ENCODE measurements at places on chromosomes 7 and 10. TPM values are rescaled to one million over a fixed set of nuclear protein-coding genes. Genes with fewer than 3 reads are reported as not detected.

Gene AKR1C3
- polyA plus RNA-seq: 63.1 TPM

Gene ZNF804B
- polyA plus RNA-seq: 0.40 TPM

Gene GIMAP5
- 5.9 TPM for polyA plus RNA-seq

Gene SFTPA1
- polyA plus RNA-seq: not detected

Gene CYP2C19
- not detected for polyA plus RNA-seq

Gene PPP1R3C
- polyA plus RNA-seq: 37.8 TPM

Gene CD36
- 15.0 TPM for polyA plus RNA-seq

Gene CLDN3
- 73.3 TPM for polyA plus RNA-seq

Gene USP6NL
- 29.9 TPM for polyA plus RNA-seq

Gene BMS1
- 26.3 TPM for polyA plus RNA-seq

Gene DNAJC2
- polyA plus RNA-seq: 57.2 TPM

Gene AQP1
- 200 TPM for polyA plus RNA-seq

Gene METTL27
- polyA plus RNA-seq: 3.5 TPM

Gene ZNF746
- polyA plus RNA-seq: 14.2 TPM

Gene PRR15
- polyA plus RNA-seq: 4.3 TPM

Gene NACAD
- 9.3 TPM for polyA plus RNA-seq

Gene MDFIC
- polyA plus RNA-seq: 35.0 TPM

Gene STRIP2
- 5.4 TPM for polyA plus RNA-seq

DNA sequence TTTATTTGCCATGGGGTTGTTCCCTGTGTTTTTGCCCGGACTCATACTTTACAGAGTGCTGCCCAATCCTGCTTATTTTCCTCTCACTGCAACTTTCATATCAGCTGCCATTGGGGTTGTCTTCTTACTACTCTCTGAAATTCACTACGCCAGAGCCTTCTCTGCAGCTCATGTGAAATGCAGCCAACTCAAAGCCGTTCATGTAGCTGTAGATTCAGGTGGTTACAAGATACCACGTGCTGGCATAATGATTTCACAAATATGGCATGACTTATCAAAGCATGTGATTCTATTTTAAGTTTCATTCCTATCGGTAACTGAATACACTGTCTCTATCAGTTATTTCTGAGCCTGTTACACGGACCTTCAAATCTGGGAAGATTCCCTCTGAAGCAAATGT, 130.3 kb upstream of the WNT16 start:
- DNase-seq: no peak

DNA sequence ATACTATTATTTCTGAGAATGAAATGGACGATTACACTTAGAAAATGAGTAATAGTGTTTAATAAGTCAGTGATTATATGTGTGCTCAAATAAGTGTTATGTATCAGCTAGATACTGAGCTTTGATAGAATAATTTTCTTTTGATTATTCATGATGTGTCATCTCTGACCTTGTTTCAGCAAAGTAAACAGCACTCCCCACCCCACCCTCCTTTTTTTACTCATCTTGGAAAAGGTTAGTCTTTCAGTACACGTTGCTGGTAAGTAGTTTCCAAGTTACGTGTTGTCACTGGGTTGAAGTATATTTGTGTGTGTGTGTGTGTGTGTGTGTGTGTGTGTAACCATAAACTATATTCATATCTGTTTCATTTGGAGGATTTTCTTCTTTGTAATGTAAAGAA, 84.1 kb downstream of the GNAI1 start:
- no peak for DNase-seq

GRCh38 chr7:85067371-85067770, 119.5 kb downstream of the SEMA3D start:
- DNase-seq: no peak

GRCh38 chr10:68086011-68086410, 10.9 kb upstream of the HERC4 start:
- no peak for DNase-seq

DNA sequence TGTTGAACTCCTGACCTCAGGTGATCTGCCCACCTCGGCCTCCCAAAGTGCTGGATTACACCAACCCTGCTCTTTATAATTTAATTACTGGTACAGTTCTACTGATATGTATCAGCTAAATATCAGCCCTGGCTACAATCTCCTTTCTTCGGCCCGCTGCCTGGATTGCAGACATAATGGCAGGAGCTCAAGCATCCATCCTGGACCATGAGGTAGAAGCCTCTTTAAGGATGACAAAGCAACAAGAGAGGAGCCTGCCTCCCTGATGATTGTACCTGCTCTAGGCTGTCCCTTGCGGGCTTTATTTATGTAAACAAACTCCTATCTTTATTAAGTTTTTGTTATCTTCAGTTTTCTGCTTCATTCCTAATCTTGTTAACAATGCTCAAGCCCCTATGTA, 5.6 kb upstream of the PSAP start:
- DNase-seq: no peak

- DNase-seq: no peak
Measured at GRCh38 chr7:88200789-88201188, 19.0 kb downstream of the SRI start.

DNA sequence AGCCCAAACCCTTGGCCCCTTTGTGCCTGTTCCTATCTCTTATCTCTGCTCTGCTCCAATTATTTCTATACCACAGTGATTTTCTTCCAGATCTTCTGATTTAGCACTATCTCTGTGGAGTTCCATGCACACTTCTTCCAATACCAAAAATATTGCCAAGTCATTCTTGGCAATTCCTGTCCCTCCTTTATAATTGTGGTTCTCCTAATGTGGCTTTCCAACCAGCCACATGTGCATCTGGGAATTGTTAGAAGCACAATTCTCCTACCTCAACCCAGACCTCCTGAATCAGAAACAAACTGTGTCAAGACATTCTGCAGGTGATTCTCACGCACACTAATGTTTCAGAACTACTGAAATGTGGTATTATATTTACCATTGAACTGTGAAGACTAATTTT, 447.8 kb upstream of the IGFBP3 start:
- no peak for DNase-seq

DNA sequence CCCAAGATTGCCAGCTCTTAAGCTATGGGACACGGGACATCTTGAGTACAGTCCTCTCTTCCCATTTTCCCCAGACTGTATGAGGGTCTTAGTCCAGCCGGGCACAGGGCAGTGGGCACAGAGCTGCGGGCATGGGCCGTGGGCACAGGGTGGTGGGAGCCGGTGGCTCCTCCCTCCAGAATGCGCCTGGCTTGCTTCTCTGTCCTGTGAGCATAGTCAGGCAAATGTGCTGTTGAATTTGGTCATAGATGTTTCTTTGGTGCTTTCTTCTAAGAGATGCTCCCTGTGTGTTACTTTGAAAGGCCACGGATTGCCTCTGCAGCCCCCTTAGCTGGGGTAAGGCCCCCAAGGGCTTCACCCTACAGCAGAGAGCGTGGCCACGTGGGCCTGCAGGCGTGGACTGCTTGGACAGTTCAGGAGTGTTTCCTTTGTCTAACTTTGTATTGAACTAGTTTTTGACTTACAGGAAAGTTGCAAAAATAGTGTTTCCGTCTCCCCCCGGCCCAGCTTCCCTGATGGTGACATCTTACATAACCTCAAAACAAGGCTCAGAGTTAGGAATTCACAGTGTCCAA, 24.7 kb downstream of the LRRC27 start:
- no peak for DNase-seq

DNA sequence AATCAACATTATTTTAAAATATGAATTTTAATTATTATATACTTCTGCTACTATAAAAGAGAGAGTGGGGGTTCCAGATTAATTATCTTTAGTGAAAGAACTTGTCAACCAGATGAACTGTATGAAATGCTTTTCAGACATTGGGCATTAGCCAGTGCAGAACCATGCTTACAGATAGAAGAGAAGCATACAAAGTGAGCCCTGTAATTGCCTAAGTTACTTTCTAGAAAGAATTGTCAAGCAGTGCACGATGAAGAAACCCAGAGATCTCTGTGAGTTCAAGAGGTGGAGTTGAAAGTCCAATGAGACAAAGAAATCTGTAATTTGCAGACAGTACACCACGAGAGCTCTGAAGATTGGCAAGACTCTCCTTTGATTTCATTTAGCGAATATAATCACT, 166.7 kb downstream of the CDC14C start:
- DNase-seq: no peak

GRCh38 chr10:34524369-34525091, 290.6 kb downstream of the PARD3 start:
- no peak for DNase-seq

- DNase-seq: no peak
Measured at GRCh38 chr10:12690525-12691126, 310.9 kb downstream of the CCDC3 start.

DNA sequence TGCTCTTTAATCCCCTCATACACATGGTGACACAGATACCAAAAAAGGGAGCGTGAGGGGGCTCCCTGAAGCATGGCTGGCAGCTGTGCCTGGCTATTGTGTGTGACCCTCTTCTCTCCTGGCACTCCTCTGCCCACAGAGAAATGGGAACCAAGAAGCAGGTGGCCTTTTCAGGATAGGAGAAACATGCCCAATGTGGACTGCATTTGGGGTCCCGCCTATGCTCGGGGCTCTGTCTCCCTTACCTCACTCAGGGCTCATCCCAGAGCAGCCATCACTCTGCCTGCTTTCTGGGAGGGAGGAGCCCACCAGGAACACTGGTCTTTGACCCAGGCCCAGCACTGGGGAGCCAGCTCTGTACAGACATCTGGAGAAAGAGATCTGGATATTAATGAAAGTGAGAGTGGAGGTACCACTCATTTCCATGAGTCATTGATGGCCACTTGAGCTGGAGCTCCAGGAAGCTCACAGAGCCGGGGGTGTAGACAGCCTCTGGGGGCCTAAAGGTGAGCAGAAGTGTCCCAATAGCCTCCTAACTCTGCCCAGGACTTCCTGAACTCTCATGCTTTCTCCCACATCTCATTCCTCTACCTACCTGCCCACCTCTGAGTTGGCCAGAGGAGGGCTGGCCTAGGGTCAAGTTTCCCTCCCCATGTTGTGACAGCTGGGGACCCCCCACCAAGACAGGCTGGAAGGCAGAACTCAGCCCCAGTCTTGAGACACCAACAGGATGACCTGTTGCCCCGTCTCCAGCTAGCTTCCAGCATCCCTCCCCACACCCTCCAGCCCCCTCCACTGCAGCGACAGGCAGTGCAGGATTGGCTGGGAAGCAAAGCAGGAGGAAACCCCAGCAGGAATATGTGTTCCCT, 42.6 kb downstream of the DRGX start:
- no peak for DNase-seq

- DNase-seq: no peak
Measured at GRCh38 chr10:66927971-66928770, 2.3 kb downstream of the LRRTM3 start.

DNA sequence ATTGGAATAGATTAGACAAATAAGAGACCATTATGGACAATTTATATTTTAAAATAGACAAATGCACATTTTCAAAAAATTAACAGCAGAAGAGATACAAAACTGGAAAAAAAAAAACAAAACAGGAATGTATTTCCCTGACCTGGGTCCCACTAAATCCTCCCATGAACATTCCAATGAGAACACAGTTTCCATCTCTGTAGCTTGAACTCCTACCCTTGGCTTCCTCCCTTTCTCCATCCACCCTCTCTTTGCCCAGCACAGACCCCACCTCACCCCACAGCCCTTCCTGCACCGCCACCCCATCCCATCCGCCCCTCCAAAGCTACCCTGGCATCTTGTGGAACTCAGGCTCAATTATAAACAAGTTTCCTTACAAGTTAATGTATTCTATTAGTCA, 71.2 kb upstream of the MPP7 start:
- no peak for DNase-seq

DNA sequence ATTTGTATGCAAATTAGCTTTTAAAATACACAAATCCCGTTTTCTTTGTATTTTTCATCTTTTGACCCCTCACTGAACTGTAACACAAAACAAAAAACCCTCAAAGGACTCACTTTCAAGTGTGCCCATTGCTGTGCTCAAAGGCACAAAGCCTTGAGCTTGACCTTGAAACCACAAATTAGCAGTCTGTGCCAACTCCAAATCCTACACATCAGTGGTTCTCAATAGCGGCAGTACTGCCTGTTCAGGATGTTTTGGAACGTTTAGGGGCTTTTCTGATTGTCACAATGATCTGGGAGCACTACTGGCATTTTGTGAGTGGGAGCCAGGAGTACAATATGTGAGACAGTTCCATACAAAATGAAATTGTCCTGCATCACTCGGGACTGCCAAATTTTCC, 55.5 kb downstream of the KDM7A start:
- no peak for DNase-seq

- DNase-seq: no peak
Measured at GRCh38 chr10:114027041-114027394, 16.6 kb upstream of the ADRB1 start.

GRCh38 chr10:128078136-128078969, 47.9 kb downstream of the MKI67 start:
- DNase-seq: no peak

- no peak for DNase-seq
Measured at GRCh38 chr10:22570234-22570633, 144.1 kb downstream of the PIP4K2A start.

GRCh38 chr7:103797647-103798307, 191.7 kb downstream of the RELN start:
- no peak for DNase-seq

- DNase-seq: no peak
Measured at GRCh38 chr10:73537288-73537687, 41.5 kb upstream of the PPP3CB start.

DNA sequence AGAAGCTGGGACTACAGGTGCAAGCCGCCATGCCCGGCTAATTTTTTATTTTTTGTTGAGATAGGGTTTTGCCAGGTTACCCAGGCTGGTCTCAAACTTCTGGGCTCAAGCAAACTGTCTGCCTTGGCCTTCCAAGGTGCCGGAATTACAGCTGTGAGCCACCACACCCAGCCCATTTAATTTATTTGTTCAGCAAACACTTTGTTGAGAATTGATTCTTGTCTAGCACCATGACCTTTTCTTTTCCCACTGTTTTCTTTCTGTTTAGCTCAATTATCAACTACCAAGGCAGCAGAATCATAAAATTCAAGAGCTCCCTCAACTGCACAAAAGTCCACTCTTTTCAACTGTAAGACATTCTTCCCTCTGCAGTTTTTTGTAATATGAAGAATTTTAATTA, 47.8 kb upstream of the PARD3 start:
- no peak for DNase-seq

DNA sequence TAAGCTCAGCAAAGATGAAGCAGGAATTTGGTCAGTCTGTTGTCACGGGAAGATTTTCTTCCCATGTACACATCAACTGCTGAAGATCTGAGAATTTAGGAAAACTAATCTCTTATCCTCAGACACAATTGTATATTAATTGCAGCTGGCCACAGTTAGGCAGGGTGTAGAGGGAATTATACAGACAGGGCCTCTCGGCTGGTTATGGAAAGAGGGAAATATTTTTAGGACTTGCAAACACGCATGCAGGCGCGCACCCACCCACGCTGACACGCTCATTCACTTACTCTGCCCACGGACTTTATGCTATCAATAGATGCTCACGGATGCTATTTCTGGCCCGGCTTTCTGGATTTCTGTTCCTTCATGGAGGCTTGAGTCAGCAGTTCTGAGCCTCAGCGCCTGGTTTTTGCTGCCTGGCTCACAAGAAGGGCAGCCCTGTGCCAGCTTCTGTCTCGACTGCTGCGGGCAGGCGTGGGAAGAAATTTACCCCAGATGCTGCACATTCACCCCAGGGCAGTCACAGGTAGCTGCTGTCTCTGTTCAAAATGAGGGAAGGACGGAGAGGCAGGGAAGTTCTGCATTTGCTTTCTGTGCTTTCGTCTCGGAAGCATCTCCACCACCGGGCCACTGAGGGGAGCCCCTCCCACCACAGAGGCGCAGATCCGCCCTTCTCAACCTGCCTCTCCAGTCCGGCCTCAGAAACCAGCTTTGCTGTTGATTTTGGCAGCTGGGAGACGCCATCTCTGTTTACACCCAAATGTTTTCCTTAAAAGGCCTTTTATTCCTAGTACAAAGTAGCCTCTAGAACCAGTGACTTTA, 116.3 kb upstream of the BTBD16 start:
- no peak for DNase-seq

- no peak for DNase-seq
Measured at GRCh38 chr10:112912410-112912928, 37.6 kb upstream of the TCF7L2 start.
